Activated CD4-positive, alpha-beta T cell treated with anti-CD3 and anti-CD28 coated beads, Interleukin-2, amount 10 ng/mL, durations not matched to agents 7 days and 5 days (primary cell): ENCODE measurements at places on chromosomes 12 and 14. TPM values are rescaled to one million over a fixed set of nuclear protein-coding genes. Genes with fewer than 3 reads are reported as not detected.

GRCh38 chr12:6361834-6362233, 13.5 kb downstream of the SCNN1A start:
- peak; percentile 38 for DNase-seq

- DNase-seq = peak; percentile 57
Observed at GRCh38 chr14:74882103-74882920, 596 bp downstream of the DLST start.

- no peak for DNase-seq
Observed at GRCh38 chr12:131466306-131466705, 244.6 kb upstream of the SFSWAP start.

- DNase-seq = no peak
Observed at GRCh38 chr12:32847287-32847686, 49.3 kb downstream of the PKP2 start.

DNA sequence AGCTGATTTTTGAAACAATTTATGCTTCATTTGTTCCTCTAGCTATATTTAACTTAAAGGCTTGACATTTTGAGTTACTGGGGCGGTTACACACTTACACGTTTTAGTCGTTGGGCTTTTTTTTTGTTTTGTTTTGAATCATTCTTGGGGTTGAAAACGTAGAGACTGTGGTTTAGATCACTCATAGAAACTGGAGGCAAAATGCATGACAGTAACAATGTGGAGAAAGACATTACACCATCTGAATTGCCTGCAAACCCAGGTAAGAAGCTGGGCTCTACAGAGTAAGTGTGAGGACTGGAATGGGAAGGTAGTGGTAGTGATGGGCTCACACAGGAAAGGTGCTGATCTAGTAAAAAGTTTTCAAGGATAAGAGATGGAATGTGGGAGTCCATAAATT, at the start of gene CLEC2D:
TSS of gene CLEC2D (plus strand) at position 180 of the 400 bp plus-strand sequence. CDS start at position 202, 22 bp downstream.
- peak; percentile 71 for DNase-seq

GRCh38 chr12:53074283-53074998, 4.7 kb downstream of the SPRYD3 start:
- no peak for DNase-seq

- no peak for DNase-seq
Observed at GRCh38 chr14:65471038-65471878, 58.7 kb downstream of the FUT8 start.

DNA sequence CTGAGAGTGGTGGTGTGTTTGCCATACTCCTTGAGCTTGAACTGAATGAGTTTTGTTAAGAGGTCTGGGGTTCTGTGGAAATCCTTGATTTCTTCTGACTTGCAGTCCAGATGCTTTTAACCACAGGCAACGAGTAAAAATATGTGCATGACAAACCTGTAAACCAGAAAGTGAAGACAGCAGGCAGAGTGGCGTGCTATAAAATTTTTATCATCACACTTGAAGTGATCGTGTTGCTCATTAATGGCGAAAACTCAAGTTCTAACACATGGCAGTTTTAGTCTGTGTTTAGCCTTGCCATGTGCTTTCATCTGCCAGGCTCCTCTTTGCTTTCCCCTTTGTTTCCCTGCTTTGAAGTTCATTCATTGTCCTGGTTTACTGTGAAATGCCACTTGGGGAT, 28.0 kb downstream of the TXNRD1 start:
- DNase-seq = no peak

DNA sequence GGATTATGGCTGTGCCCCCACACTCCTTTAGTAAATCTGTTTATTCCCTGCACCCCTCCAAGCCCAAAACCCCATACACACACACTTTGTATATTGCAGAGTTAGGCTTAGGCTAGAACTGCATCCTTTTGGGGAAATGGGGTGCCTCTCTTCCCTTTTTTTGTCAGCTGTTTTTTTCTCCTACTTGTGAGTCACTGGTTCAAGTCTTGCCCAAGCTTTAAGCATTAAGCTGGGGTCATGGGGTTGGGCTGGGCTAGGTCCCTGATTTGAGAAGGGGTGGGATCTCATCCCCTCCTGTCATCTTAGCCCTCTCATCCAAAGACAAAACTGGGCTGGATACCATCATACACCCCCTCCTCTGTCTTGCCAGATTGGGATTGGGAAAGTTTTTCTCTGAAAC, 1.6 kb downstream of the LRP1 start:
- no peak for DNase-seq

DNA sequence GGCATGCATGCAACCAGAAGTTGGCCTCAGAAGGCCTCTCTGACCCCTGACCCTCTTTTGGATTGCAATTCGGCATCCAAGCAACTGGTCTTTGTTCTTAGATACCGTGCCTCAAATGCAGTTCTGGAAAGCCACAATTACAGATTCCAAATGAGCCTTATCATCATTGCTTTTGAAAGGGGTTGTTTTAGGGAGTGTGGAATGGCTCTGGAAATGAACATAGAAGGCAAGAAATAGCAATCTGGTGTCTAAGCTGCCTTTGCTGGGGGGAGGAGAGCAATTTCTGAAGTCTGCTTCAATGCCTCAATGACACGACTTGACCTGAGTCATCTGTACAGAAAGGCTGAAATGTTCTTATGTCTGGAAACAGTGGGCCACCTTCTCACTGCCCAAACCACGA, 250.1 kb downstream of the NUAK1 start:
- no peak for DNase-seq

DNA sequence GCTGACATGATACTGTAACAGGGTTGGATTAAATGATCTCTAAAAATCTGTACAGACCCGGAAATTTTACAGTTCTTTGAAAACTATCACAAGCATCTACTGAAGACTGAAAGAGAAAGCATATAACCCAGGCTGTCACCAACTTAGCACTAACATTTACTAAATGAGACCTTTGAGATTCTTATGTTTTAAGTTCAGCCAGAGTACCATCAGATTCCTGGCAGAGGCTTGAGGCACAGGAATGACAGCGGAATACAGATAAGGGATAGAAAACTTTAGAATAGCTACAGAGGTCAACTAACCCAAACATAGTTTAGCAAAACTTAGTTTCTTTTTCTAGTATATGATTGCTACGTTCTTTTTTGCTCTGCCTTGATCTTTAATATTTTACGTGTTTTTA, 91.6 kb upstream of the FERMT2 start:
- no peak for DNase-seq

- DNase-seq = no peak
Observed at GRCh38 chr14:23444314-23444713, 8.9 kb upstream of the MYH7 start.

- no peak for DNase-seq
Observed at GRCh38 chr12:68157380-68157779, 2.2 kb downstream of the IFNG start.

DNA sequence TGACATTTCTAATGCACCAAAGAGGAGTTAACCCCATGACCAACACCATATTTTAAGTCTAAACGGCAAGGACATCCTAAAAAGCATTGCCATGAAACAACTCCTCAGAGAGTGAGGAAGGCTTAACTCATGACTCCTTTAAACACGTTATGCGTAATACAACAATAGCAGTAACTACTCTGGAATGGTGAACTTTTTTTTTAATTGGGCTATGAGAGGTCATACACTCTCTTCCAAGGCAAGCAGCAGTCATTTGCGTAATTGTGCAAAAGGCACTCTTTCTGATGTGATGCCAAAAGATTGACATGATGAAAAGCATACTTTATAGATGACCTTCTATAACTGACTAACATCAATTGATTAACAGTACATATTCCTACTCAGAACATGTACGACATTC, 39.4 kb downstream of the RHOJ start:
- DNase-seq = no peak

DNA sequence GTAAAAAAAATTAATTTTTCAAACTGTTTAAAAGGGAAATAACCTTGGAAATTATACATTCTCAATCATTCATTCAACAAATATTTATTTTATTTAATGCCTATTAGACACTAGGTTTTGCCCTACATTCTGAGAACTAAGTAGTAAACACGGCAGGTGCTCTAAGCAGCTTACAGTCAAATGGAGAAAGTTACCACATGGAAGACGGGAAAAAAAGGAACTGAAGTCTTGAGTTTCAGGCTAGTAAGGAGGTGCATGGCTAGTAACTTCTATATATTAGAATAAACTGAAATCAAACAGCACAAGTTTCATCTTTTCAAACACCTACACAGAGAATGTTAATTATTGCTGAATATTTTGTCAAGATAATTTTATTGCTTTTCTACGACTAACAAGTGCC, 52.9 kb downstream of the C12orf42 start:
- DNase-seq = no peak

GRCh38 chr14:23566778-23567185, 809 bp downstream of the AP1G2 start:
- DNase-seq = no peak

DNA sequence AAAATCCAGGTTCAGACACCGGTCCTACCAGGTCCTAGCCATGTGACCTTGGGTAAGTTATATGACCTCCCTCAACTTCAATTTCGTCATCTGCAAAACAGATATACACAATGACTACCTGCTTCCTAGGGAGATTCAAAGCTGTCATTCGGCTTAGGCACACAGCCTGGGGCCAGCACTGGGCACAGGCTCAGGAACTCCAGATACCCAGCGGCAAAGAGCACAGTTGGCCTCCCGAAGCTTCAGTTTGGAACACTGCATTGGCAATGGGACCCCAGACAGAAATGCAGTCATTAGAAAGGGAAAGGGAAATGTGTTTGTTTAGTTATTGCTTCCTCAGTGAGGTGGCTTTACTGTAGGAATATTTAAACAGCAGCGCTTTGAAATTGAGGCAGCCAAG, 11.4 kb downstream of the PLEKHG6 start:
- no peak for DNase-seq

DNA sequence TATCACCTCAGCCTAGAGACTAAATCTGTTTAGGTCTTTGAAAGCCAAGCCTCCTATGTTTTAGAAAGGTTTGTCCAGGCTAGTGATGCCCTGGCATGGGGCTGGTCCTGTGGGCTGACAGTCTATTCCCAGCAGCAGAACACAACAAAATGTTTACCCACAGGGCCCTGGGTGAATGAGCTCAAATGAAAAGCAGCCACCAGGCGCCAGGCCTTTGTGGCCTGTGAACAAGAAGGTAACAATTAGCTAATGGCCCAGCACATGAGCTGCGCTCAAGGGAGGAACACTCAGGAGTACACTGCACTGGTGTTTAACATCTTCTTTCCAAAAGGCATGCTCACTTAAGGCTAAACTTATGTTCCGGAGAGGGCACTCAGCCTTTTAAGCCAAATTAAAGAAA, 202.2 kb downstream of the MON2 start:
- DNase-seq = no peak

DNA sequence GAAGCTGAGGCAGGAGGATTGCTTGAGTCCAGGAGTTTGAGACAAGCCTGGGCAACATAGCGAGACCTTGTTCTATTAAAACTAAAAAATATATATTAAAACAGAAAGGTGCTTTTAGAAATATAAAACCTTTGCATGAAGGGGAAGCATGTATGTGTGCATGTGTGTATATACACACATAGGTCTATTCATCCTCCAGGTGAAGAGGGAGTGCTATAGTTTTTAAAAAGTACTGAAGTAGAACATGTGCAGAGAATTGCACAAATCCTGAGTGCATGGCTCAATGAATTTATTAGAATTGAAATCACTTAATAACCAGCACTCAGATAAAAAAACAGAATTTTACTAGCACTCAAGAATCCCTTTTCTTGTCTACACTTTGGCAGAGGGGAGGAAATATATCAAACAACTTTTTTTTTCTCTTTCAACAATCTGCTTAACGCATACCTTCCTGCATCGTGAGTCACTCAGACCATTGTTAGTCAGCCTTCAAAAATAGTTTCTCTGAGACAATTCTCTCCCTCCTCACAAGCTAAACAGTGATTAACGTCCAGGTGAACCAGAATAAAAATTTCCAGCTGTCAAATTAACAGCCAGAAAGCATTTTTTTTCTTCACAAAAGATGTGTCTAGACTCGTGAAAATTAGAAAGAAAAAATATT, 17.7 kb upstream of the NEDD1 start:
- DNase-seq = no peak

DNA sequence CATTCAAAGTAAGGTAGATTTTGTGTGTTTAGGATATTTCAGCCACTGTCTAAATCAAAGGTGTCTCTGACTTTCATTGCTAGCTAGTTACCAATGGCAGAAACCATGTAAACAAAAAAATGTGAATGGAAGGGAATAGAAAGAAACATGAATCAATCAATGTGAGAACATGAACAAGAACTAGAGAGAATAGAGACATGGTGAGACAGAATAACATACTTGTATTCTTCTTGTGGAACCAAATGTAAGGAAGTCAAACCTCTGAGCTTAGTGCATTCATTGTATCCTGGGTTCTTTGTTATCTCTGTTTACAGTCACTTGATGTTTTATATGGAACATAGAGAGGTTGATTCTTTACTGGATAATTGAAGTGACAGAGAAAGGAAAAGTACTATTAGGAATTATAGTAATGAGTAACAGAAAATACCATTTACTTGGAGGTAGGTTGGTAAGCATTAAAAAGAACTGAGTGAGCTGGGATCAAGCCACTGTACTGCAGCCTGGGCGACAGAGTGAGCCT, 2.6 kb upstream of the WNK1 start:
- DNase-seq = no peak

- no peak for DNase-seq
Observed at GRCh38 chr12:23895792-23896218, 53.7 kb downstream of the SOX5 start.

GRCh38 chr14:99023371-99023770, 248.6 kb downstream of the BCL11B start:
- DNase-seq = no peak

- no peak for DNase-seq
Observed at GRCh38 chr12:9717070-9717925, 15.6 kb downstream of the CLECL1 start.

- no peak for DNase-seq
Observed at GRCh38 chr14:105471297-105471821, 3.3 kb upstream of the CRIP2 start.

GRCh38 chr12:31201382-31201781, 124.6 kb downstream of the SINHCAF start:
- no peak for DNase-seq

Gene CCND2
- total RNA-seq = 290 TPM

Gene RPGRIP1
- not detected for total RNA-seq

Gene NRXN3
- total RNA-seq = not detected

Gene ETNK1
- 66.9 TPM for total RNA-seq

Gene SERPINA4
- total RNA-seq = not detected

Gene MYL2
- not detected for total RNA-seq

Gene ADCY6
- not detected for total RNA-seq

Gene SLC5A8
- not detected for total RNA-seq

Gene HVCN1
- 18.7 TPM for total RNA-seq

Gene HOXC12
- not detected for total RNA-seq

Gene ENDOU
- total RNA-seq = not detected

Gene PDZRN4
- not detected for total RNA-seq

Gene INHBC
- not detected for total RNA-seq

Gene COX8C
- total RNA-seq = not detected

Gene RAB2B
- 23.8 TPM for total RNA-seq
